ENCODE measurements at places on chromosomes 16 and 17.

DNA sequence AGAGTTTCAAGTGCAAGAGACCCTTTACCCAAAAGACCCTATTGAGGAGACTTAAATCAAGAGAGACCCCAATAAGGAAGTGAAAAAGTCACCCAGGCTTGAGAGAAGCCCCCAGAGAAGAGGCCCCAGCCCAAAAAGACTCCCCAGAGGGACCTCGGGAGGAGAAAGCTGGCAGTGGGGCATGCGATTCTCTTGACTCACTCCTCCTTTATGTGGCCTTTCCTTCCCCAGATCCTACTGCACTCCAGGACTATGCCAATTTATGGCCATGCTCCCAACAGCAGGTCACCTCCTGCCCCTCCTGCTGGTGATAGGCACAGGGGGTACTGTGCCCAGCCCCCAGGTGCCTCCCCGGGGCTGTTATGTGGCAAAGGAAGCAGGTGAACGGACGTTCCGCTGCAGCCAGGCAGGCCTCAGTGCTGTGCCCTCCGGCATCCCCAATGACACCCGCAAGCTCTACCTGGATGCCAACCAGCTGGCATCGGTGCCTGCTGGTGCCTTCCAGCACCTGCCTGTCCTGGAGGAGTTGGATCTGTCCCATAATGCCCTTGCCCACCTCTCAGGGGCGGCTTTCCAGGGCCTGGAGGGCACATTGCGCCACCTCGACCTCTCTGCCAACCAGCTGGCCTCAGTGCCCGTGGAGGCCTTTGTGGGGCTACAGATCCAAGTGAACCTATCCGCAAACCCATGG lies 16.3 kb downstream of the LRRC3C start:
- DNase-seq: no peak

DNA sequence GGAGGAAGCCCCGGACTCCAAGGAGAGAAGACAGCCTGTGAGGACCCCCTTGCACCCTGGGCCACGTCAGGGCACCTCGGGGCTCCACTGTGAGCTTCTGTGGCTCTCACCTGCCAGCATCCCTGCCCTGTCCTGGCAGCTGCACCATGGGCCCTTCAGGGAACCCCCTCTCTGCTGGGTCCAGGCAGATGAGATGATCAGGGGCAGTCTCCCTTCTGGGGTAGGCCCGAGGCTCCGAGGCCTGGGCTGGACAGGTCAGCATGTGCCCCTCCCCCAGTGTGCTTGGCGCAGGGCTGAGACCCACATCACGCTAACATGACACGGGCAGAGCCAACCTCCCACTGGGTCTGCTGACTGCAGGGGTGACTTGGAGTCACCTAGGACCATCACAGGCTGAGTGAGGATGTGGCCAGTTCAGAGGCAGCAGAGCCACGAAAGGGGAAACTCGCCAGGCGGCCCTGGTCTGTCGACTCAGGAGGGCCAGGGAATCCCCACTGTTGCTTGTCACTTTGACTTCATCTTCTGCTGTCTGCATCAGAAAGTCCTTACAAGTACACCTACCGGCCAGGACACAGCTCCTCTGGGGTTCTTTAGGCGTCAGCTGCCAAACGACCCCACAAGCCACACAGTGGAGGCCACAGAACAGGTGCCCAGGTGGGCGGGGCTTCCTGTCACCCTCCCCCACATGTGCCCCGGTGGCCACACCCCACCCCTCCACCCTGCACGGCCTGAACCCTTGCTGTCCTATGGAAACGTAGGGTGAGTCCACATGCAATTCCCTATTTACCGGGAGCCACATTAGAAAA lies 2.2 kb downstream of the GALNS start:
- no peak for DNase-seq

DNA sequence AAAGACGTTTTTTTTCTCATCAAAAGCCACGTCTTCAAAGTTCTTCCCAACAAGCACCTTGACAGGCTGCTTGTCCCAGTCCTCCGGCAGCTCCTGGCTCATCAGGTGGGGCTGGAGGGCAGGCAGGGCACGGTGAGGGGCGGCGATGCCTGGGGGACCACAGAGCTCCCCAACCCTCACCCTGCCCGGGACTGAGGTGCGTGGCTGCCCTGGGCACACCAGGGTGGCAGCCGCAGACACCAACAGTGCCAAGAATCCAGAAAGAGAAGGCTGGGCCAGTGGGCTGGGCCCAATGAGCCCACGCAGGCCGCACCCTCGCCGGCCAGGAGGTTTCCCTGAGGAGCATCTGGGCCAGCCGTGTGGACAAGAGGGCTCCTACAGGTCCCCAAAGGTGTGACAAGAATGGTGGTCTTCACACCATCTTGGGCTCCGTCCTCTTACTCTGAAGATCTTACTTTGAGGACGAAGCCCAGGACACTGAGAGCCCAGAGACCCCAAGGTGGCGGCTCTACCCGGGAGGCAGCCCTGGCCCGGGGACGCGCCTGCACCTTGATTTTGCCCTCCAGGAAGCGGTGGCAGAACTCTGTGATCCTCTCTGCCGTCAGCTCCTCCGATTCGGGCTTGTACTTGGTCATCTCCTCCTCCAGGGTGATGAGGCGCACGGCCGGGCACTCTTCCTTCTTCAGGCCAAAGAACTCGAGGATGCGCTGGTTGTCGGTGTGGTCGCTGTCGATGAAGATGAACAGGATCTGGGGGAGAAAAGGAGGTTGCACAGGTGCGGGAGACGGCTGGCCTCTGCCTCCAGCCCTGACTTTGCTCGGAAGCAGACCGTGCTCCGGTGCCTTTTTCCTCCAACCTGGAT lies 11.3 kb upstream of the PPP1R27 start:
- no peak for DNase-seq

- DNase-seq: no peak
Measured at GRCh38 chr17:73031472-73031871, 61.0 kb downstream of the SLC39A11 start.

DNA sequence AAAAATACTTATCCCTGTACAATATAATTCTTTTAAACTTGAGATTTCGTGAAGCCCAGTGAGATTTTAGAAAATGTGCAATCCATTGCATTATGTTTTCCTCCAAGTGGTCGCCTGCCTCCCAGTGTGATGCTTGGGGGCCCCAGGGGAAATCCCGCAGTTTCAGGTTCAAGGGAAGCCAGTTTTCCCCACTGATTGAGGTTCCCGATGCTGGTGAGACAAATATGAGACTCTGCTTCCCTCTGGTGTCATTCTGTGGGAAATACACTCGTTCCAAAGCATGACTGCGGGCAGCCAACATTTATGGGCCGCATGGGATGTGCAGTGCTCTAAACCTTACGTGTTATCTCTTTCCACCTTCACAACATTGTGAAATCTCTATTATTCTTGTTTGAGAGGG lies 200.8 kb downstream of the PRKCB start:
- DNase-seq: peak; percentile 39

GRCh38 chr17:46129302-46129701 lies 63.9 kb downstream of the KANSL1 start:
- no peak for DNase-seq

GRCh38 chr17:42279776-42280630 lies 3.8 kb upstream of the STAT5B start:
- no peak for DNase-seq

- no peak for DNase-seq
Measured at GRCh38 chr16:20734056-20734455, 7.6 kb downstream of the THUMPD1 start.

DNA sequence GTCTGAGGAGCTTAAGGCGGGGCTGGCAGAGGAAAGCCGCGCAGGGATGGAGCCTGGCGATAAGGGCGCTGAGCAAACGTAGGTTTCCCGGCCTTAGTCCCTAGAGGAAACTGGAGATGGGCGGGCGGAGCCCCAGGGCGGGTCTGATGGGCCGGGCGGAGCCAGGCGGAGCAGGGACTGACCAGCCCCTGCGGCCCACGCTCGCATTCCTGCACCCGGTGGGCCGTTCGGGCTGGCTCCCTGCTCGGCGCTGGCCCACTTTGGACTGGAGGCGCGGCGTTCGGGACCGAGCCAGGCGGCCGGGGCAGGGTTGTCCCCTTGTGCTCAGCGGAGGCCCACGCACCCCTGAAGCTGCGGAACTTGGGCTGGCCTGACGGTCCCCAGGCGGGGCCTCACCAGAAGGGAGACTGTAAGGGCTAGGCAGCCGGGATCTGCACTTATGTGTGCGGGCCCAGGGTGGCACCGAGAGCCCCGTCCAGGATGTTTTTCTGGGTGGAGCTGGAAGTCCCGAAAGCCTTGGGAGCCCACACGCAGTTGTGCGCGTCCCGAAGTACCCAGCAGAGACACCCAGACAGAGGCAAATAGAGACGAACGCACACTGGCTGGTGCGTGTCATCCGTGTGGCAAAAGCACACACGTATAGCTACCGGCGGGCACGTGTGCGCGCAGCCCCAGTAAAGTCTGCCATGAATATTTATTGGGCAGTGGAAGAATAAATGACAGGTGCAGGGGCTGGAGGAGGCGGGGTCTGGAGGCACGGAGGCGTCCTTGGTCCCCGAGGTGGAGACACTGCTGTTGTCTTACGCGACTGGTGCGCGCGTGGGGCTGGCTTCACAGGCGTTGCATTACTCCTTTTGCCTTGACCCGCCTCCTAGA lies 1.4 kb downstream of the PYDC1 start:
- DNase-seq: no peak

- peak; percentile 79 for DNase-seq
Measured at GRCh38 chr17:21001111-21001812, 41.5 kb downstream of the USP22 start.

- no peak for DNase-seq
Measured at GRCh38 chr16:87956365-87957231, 5.4 kb downstream of the BANP start.

- DNase-seq: no peak
Measured at GRCh38 chr16:84047626-84048025, 5.0 kb upstream of the SLC38A8 start.

GRCh38 chr16:1917665-1918350 lies 407 bp downstream of the HS3ST6 start:
- no peak for DNase-seq

- peak; percentile 42 for DNase-seq
Measured at GRCh38 chr16:17416461-17417311, 54.1 kb downstream of the XYLT1 start.

DNA sequence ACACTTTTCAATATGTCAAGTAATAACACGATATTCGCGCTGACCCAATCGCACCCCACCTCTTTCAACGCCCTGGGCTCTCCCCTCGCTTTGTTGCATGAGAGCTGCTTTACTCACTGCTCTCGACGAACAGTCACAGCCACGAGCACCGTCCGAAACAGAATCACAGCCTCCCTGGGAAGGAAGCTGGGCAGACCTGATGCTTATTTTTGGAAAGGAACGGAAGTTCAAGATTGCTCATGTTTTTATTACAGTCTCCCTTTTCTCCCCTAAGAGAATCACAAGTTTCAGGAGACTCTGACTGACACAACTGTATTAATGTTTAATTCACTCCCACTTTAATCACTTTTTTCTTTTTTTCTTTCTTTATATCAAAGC lies 67.8 kb downstream of the ANKRD11 start:
- DNase-seq: no peak

DNA sequence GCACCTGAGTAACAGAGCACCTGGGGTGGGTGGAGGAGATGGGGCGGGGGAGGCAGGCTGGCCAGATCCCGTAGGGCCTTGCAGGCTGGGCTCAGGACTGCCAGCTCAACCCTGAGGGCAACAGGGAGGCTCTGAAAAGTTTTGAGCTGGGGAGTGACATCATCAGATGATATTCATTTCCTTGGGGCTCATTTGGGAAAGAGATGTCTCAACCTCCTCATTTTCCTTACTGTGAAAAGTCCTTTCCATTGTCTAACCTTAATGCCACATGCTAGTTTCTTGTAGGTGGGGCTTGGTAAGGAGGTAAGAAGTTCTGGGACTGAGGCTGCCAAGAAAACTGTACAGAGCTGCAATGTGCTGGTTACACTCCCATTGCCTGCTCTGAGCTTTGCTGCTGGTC lies 3.7 kb downstream of the TNS4 start:
- DNase-seq: no peak

DNA sequence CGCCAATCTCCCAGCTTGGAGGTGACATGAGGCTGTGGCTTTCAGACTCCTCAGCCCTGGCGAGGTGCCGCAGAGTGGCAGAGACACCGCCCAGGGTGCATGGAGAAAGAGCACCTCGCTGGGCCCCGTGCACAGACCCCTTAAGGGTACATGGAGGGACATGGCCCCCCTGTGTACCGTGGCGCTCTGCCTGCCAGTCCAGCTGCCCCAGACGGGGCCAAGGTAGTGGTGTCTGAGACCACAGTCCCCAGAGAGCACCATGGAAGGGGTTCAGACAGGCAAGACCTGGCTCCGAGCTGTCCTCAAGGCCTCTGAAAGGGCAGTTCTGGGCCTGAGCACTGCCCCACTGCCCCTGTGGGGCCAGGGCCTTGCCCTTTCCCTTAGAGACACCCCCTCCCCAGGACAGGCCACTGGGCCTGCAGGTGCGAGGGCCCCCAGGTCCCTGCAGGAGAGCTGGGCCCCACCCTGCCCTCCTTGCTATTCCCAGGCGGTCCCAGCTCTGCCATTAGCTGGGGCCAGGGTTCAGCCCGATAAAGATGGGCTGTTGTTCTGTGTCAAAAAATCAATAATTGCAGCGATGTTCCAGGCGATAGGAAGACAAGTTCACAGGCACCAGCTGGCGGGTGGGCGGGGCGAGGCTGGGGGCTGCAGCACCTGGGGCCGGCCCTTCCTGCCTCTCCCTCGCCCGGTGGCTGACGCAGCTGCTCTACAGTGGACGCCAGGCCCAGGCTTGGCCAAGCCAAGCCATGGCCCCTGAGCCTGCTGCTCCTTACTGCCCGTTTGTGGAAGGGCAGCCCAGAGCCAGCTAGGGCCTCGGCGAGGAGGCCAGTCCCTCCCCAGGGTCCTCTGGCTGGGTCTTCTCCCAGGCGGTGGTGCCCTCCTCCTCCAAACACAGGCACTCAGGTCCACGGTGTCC lies 51.7 kb downstream of the ZFPM1 start:
- no peak for DNase-seq

- DNase-seq: no peak
Measured at GRCh38 chr16:79542237-79542774, 58.2 kb downstream of the MAF start.

- DNase-seq: no peak
Measured at GRCh38 chr17:75625813-75626486, 7.3 kb upstream of the SMIM5 start.

DNA sequence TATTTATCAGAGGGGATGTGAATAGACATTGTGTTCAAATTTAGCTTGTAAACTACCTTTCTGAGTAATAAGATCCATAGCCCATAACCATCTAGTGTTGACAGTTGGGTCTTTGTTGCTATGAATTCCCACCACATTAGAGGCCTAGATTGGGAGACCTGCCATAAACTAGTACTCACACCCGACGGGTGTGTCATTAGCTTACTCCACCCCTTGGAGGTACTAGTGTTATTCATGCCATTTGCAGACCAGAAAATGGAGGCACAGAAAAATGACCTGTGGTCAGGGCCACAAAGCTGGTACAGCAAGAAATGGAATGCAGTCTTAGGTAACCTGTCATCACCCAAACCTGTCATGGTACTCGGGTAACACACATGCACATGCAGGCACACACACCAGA lies 41.3 kb upstream of the BCAR1 start:
- no peak for DNase-seq

GRCh38 chr17:43956222-43956621 lies 2.5 kb upstream of the PYY start:
- DNase-seq: no peak

GRCh38 chr17:58007781-58008706 lies 998 bp upstream of the SRSF1 start:
- no peak for DNase-seq

GRCh38 chr17:59870482-59870881 lies 22.3 kb downstream of the TUBD1 start:
- no peak for DNase-seq

GRCh38 chr16:22693638-22694340 lies 120.2 kb upstream of the HS3ST2 start:
- no peak for DNase-seq
